ENCODE measurements at places on chromosomes 1 and 21.
A peak's percentile ranks its signal among the peaks of the same experiment; 100 is the strongest.

DNA sequence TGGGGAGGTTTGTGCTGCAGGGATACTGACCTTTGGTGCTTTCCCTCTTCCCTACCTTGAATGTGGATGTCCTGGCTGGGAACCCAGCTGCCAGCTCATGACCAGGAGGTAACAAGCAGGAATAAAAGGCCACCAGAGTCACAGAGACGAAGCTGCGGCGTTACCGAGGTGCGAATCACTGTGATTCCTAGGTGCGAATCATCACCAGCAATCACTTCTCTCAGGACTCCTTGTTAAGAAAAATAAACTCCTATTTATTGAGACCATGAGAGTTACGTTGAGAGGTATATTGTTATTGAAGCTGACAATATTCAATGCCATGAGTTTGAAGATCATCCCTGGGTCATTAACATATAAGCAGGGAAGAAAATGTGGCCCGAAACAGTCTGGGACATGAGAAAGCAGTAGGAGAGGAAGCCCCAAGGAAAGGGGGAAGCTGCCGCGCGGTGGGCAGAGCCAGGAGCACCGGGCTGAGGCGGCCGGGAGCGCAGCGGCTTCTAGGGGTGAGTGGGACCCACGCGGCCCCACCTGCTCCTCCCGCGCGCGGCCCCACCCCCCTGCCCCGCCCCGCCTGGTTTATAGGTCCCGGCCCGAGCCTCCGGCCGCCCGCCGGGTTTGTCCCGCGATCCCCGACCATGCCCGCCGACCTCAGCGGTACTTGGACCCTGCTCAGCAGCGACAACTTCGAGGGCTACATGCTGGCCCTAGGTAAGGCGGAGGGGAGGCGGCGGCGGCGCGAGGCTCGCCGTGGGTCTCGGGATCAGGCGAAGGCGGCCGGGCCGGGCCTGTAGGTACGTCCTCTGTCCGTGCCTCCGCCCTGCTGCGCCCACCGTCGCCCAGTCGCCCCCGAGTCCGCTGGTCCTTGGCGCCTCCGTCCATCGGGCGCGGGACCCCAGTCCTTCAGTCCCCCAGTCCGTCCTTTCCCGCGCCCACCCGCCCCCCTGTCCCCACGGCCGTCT lies at the start of gene RBP7:
Gene RBP7, plus strand, starts transcription at position 605 of the 959 bp plus-strand sequence. Its CDS starts 31 bp downstream, at position 636.
- DNase-seq: no peak

DNA sequence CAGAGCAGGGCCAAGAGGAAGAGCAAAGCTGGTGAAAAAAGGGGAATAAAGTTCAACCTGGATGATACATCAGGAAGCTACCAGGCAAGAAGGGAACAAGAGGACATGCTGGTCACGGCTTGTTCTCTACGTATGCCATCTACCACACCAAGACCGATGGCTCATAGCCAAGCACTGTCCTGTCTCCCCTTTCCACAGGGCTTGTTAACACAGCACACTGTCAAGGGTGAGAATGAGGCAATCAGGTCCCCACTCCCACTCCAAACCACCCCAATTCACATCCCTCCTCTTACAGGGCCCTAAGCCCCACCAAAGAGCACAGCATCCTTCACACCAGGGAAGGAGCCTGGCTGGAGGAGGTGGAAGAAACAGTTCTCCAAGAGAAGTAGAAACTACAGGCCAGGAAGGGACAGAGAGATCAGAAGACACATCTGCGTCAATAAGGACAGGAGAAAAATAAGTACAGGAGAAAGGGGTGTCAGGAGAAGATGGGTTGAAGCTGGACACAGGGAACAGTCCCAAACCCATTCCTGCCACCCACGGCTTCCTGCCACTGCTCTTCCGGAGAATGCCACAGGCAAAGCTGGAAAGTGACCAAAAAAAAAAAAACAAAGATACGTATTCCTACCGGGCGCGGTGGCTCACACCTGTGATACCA lies 923 bp upstream of the SHC1 start:
- DNase-seq: no peak

- DNase-seq: no peak
Observed at GRCh38 chr1:89566761-89567174, 42.1 kb downstream of the LRRC8B start.

DNA sequence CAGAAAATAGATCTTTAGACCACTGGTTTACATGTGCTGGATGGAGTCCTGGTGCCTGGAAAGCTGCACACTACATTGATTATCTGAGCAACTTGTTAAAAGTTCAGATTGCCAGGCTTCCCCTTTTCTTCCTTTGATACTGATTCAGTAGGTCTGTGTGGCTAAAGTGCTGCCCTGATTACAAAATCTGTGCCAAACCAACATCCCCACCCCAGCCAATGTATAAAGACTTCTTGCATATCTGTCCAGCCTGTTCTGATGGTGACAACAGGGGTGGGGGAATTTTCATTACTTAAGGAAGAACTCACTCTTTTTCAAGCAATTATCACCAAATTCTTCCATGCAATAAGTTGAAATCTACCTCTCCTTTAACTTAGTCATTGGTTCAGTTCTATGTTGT lies 135.5 kb downstream of the TNFSF18 start:
- no peak for DNase-seq

DNA sequence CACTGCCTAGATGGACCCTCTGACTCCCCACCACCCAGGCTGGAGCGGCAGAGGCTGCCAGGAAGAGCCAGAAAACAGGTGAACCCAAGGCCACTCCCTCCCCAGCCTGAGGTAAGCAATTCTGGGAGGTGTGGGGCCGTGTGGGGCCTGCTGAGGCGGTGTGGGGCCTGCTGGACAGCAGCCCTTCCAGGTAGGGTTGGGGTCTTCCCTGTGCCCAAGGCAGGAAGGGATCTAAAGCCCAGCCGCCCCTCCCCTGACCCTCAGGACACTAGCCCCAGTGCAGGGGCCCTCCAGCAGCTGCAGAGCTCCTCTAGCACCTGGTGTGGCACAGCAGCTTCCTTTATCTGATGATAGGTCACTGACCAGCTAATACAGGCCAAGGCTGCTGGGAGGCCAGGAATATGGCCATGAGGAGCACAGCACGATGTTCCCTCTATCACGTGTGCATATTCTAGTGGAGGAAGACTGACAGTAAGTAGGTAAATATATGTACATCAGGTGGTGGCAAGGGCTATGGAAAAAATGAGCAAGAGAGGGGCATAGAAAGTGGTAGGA lies 86.9 kb downstream of the IER5 start:
- DNase-seq: no peak

DNA sequence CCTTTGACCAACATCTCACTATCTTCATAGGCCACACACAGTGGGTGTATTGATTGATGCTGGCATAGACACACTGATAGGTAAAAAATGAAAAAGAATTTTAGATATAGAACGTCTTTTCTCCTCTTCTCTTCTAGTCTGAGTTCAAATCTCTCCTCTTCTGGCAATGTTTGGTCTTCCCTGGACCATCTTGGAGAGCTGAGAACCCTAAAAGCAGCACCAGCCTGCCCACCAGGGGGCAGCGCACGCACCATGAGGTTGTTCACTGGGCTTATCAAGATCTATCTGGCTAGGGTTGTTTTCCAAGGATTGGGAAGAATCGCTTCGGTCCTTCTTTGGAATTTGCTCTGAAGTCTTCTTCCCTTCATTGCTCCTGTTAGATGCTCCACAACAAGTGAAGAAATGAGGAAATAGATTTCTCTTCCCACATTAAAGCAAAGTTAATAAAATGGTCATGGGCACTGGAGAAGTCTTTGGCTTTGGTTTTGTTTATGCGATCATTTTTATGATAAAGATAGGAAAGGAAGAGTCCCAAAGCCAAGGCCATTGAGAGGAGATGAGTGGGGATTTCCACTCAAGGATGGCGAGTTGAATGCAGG lies 104.0 kb upstream of the OLIG2 start:
- DNase-seq: peak; percentile 41

DNA sequence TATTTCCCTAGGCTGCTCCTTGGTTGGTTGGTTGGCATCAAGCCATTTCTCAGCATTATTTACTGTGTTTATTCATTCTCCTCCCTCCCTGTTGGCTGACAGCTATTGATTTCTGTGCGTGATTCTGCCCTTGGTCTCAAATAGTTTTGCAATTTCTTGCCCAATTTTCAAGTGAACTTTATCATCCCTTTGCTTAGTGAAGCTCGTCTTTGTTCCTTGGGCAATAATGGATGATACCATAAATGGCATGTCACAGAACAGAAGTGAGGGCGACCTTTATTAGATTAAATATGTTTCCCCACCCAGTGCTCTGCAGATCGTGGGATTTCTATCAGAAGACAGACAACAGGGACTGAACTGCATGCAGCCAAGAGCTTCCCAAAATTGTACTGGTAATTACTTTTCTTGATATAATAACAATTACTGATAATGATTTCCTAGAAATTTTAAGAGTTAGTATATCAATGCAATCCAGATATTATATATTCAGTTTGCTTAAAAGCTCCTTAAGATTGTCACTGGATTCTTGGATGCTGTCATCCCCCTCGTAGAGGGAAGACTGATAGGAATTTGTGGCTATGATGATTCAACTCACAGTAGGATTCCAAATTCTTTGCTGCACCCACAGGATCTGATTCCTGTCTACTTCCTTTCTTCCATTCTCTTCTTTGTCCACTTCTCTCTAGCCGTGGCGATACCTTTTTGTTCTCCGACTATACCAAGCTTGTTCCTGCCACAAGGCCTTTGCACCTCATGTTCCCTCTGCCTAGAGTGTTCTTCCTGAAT lies 122.1 kb upstream of the KAZN start:
- DNase-seq: no peak

GRCh38 chr21:17911628-17912027 lies 92.5 kb upstream of the C21orf91 start:
- DNase-seq: no peak

- no peak for DNase-seq
Observed at GRCh38 chr1:198449727-198450433, 90.6 kb downstream of the ATP6V1G3 start.

DNA sequence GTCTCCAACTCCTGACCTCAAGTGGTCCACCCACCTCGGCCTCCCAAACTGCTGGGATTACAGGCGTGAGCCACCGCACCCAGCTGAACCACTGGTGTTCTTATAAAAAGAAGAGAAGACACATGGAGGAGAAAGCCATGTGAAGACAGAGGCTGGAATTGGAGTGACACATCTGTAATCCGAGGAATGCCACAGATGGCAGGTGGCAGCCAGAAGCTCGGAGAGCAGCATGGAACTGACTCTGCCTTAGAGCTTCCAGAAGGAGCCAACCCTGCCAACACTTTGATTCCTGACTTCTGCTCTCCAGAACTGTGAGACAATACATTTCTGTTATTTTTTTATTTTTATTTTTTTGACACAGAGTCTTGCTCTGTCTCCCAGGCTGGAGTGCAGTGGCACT lies 59.0 kb upstream of the ATP2B4 start:
- DNase-seq: no peak

- DNase-seq: no peak
Observed at GRCh38 chr1:166597516-166597915, 241.8 kb upstream of the POGK start.

- DNase-seq: no peak
Observed at GRCh38 chr1:178938101-178938958, 67.5 kb upstream of the ANGPTL1 start.

GRCh38 chr1:113608399-113608798 lies 150.9 kb downstream of the PHTF1 start:
- no peak for DNase-seq

DNA sequence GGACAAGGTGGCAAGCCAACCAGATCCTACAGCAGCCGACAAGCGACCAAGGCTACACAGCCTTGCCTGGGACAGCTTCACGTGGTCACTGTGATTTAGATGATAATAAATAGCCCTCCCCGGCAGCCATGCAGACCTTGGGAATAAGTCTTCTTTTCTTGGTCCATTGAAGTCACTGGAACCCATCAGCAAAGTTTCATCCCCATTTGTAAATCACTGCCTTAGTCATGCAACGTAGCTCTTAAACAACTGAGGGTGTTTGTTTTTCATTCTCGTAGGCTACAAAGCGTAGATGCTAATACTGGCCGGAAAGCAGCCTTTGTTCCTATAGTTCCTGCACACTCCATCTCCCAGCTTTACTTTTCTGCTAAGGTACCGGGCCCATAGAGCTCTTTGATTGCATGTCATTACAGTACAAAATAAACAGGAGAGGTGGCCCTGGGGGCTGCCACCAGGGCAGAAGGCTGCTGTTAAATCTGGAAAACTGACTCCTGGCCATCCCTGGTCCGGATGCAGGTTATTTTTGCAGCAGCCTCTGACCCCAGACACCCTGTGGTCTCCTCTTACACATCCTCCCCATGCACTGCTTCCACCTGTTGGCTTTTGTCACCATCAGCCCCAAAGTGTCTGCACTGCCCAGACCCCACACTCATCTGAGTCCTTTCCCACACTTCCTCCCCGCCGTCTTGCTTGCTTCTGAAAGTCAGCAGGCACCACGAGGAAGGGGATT lies 105.5 kb downstream of the TOMM20 start:
- DNase-seq: peak; percentile 47

DNA sequence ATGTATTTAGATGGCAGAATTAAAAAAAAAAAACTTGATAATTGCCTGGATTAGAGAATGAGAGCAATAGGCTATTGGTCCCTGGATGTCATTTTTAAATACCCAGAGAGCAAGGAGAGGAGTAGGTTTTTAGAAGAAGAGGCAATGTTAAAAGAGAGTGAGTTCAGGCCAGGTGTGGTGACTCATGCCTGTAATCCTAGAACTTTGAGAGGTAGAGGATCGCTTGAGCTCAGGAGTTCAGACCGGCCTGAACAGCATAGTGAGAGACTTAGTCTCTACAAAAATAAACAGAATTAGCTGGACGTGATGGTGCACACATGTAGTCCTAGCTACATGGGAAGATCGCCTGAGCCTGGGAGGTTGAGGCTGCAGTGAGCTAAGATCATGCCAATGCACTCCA lies 15.9 kb upstream of the MUTYH start:
- no peak for DNase-seq

DNA sequence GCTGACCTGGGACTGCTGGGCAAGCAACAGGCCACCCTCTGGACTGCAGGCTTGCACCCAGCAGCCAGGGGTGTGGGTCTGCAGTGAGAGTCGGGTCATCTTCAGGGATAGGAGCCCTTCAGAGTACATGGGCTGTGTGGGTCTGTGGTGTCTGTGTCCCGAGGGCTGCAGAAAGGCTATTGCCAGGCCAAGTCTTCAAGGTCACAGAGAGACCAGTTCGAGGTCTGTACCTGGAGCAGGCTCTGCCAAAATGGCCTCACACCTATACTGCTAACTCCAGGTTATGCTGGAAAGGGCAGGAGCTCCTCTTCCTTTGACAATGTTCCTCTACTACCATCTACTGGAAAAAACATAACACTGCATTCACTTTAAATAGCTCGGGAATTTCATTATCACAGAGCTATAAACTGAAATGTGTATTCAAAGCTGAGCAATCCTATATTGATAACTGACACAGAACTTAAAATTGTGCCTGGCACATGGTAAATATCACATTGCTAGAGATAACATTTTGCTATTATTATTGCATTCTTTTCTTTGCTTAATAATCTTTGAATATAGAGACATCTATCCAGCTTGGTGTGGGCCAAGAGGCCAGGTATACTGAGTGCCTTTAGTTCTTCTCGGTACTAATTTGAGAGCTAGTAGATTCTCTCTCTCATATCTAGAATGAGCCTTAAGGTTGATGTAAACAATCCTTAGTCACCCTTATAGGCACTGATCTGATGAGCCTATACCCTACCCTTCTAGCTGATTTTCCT lies 6.9 kb upstream of the DNAH14 start:
- peak; percentile 14 for DNase-seq
